Activated T-helper 1 cell treated with anti-CD3 and anti-CD28 coated beads, Interleukin-12 subunit alpha, Interleukin-12 subunit beta, Interleukin-2, Interleukin-4 antibody, amounts not matched to agents 30 ng/mL and 10 ng/mL and 1 ng/mL, durations not matched to agents 14 hours and 24 hours and 36 hours (primary cell): ENCODE measurements at places on chromosomes 1 and 21.

GRCh38 chr1:181637998-181638397, 154.7 kb downstream of the CACNA1E start:
- H3K27ac ChIP-seq: no peak overlapping the region
- no peaks in the 10 kb centered on the region for H3K36me3 ChIP-seq
- no peaks in the 10 kb centered on the region for H3K27me3 ChIP-seq
- no peak for DNase-seq
- H3K4me1 ChIP-seq: no peaks in the 10 kb centered on the region
- H3K4me3 ChIP-seq: no peak overlapping the region

DNA sequence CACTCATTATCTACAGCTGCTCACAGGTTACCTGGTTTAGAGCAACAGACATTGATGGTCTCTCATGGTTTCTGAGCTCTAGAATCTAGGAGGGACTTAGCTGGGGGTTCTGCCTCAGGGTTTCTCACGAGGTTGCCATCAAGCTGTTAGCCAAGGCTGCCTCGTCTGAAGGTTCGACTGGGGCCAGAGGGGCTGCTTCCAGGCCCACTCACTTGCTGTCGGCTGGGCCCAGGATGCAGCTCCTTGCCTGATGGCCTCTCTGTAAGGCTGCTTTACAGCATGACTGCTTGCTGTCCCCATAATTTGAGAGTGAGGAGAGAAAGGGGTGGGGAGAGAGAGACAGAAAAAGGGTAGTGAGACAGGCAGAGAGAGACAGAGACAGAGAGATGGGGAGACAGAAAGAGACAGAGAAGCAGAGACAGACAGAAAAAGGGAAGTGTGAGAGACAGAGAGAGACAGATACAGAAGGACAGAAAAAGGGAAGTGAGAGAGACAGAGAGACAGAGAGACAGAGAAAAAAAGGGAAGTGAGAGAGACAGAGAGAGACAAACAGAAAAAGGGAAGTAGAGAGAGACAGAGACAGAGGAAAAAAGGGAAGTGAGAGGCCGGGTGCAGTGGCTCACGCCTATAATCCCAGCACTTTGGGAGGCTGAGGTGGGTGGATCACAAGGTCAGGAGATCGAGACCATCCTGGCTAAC, 106.8 kb upstream of the C1orf174 start:
- H3K27ac ChIP-seq: no peak overlapping the region
- no peaks in the 10 kb centered on the region for H3K36me3 ChIP-seq
- H3K4me1 ChIP-seq: no peaks in the 10 kb centered on the region
- DNase-seq: no peak

DNA sequence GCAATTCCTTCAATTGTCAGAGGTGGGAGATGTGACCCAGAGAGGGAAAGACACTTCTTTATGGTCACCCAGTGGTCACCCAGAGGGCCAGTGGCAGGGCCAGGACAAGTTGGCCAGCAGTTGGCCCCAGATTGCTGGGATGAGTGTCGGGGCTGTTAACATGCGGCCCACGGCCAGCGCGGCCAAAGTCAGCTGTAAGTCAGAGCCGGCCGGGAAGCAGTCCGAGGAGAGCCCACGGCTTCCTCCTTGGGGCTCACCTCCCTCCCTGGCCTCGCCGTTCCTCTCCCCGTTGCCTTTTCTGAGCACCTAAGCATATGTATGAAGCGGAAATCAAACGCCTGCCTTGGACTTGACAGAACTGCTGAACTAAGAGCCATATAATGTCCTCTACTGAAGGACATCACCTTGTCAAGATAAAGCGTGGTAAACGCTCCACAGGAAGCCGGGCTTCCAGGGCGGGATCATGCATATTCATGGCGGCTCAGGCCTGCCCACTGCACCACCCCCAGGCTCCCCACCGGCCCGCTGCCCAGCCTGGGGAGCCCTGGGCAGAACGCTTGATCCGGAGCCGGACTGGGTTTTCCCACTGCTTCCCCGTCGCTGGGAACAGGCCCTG, 245.4 kb upstream of the POU3F1 start:
- no peak for DNase-seq
- no peaks in the 10 kb centered on the region for H3K4me1 ChIP-seq
- no peak overlapping the region for H3K27ac ChIP-seq
- H3K4me3 ChIP-seq: no peak overlapping the region

DNA sequence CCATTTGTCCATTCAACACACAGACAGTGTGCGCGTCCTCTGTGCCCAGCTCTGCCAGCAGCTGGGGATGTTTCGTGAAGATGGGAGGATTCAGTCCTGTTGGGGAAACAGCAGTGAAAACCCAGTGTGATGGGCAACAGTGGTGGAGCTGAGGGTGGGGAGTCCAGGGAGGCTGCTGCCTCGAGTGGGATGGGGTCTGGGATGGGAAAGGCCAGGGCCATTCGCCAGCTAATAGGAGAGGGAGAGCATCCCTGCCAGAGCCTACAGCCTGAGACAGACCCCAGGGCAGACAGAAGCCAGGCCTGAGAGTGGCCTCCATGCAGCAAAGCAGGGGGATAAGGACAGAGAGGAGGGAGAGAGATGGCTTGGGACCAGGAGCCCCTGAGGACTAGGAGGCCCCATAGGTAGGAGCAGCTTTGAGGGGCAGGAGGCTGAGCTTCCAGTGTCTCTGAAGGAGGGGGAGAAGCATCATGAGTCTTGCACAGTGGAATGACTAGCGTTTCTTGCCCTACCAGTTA, 252.6 kb downstream of the NPHP4 start:
- no peak for DNase-seq
- no peak overlapping the region for H3K4me3 ChIP-seq
- H3K4me1 ChIP-seq: no peaks in the 10 kb centered on the region
- no peak overlapping the region for H3K27ac ChIP-seq
- no peaks in the 10 kb centered on the region for H3K27me3 ChIP-seq
- no peaks in the 10 kb centered on the region for H3K36me3 ChIP-seq

DNA sequence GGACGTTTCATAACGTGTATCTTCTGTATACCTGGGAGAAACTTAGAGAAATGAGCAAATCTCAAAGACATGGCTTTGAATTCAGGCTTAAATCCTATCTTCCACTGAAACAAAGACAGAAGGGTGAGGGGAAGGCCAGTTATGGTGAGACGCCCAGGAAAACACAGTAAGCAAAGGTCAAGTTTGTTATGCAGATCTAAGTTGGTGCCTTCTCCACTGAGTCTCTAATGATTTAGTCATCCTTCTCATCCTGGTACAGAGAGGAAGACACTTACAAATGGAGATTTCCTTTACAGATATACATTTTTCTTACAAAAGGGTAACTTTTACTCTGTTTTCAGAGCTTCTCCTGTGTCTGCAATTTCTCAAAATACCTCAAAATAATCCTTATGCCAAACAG, 64.4 kb downstream of the MAP3K7CL start:
- H3K36me3 ChIP-seq: peaks cover 20% of the 10 kb centered on the region
- peak overlapping the region; percentile 3 for H3K4me3 ChIP-seq
- DNase-seq: no peak
- peaks cover 55% of the 10 kb centered on the region for H3K4me1 ChIP-seq

GRCh38 chr1:224647449-224647848, 31.3 kb downstream of the CNIH3 start:
- peaks cover 6% of the 10 kb centered on the region for H3K27me3 ChIP-seq
- H3K4me3 ChIP-seq: no peak overlapping the region
- H3K36me3 ChIP-seq: no peaks in the 10 kb centered on the region
- no peaks in the 10 kb centered on the region for H3K4me1 ChIP-seq
- no peak for DNase-seq

- H3K4me1 ChIP-seq: peaks cover 18% of the 10 kb centered on the region
- DNase-seq: no peak
- H3K4me3 ChIP-seq: no peak overlapping the region
- H3K27ac ChIP-seq: no peak overlapping the region
- no peaks in the 10 kb centered on the region for H3K36me3 ChIP-seq
These were observed 1.4 kb downstream of the TPM3 start for GRCh38 chr1:154190550-154190949.

DNA sequence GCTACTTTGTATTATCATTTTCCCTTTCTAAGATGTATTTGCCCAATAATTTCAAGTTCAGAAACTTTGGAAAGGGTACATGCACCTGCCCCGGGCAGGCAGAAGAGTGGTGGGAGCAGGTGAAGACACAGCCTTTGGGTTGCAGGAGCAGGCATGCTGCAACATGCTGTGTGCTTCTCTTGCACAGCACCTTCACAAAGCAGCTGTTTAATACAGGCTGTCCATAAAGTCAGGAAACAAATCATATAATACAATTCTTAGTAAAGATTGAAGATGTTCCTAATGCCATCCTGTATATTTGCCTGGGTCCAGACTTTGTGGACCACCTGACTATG, 182.9 kb downstream of the ZNF281 start:
- H3K4me3 ChIP-seq: no peak overlapping the region
- peaks cover 12% of the 10 kb centered on the region for H3K27me3 ChIP-seq
- H3K36me3 ChIP-seq: peaks cover 1% of the 10 kb centered on the region
- no peak overlapping the region for H3K27ac ChIP-seq
- no peak for DNase-seq

GRCh38 chr1:43083375-43083891, 88.7 kb downstream of the EBNA1BP2 start:
- no peaks in the 10 kb centered on the region for H3K36me3 ChIP-seq
- no peaks in the 10 kb centered on the region for H3K4me1 ChIP-seq
- no peak overlapping the region for H3K4me3 ChIP-seq
- no peak for DNase-seq

- H3K36me3 ChIP-seq: no peaks in the 10 kb centered on the region
- no peak overlapping the region for H3K4me3 ChIP-seq
- H3K27ac ChIP-seq: no peak overlapping the region
- H3K4me1 ChIP-seq: no peaks in the 10 kb centered on the region
These were observed 44.7 kb upstream of the LYPLAL1 start for GRCh38 chr1:219128957-219129356.

- peaks cover 1% of the 10 kb centered on the region for H3K36me3 ChIP-seq
- no peak for DNase-seq
- H3K4me3 ChIP-seq: no peak overlapping the region
- no peaks in the 10 kb centered on the region for H3K27me3 ChIP-seq
- no peak overlapping the region for H3K27ac ChIP-seq
These were observed 26.6 kb upstream of the HPDL start for GRCh38 chr1:45299981-45300668.

DNA sequence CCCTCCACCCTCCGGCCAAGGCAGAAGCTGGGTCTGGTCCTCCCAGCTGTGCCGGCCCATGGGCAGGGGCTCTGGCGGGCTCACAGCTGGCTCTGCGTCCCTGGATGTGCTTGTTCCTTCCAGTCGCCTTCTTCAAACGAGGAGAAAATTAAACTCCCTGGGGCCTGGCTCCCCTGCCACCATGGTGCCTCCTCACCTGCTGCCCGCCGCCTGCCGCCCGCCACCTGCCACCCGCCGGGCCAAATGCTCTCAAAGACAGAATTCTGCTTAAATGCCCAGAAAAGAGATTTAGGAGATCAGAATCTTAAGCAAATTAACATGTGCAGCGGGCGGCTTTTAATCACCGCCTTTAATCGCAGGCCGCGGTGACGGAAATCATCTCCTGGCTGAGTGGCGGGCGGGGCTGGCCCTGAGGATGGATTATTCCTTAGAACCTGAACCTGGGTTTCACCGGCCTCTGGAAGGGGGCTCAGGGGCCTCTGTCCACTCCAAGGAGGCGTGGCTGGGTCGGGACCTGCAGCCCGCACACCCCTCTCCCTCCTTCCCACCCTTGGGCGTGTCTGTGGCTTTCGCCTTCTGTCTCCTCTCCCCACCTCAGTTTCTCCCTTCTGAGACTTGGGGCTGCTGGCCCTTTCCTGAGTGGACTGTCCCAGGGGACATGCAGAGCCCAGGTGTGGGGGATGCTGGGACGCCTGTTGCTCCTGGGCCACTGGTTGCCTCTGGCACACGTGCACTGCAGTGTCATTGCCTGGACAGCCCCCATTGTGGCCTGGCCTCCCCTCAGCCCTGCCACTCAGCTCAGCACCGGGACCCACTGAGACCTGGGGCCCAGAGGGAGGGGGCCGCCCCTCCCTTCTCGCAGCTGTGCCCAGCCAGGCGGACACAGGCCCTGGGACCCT, 10.5 kb upstream of the PLCH2 start:
- DNase-seq: no peak
- H3K27ac ChIP-seq: no peak overlapping the region
- peaks cover 2% of the 10 kb centered on the region for H3K27me3 ChIP-seq
- H3K4me1 ChIP-seq: no peaks in the 10 kb centered on the region

GRCh38 chr1:204426035-204426436, 14.4 kb upstream of the PPP1R15B start:
- DNase-seq: no peak
- no peaks in the 10 kb centered on the region for H3K4me1 ChIP-seq
- peaks cover 30% of the 10 kb centered on the region for H3K36me3 ChIP-seq
- H3K27me3 ChIP-seq: no peaks in the 10 kb centered on the region
- H3K27ac ChIP-seq: no peak overlapping the region
- H3K4me3 ChIP-seq: no peak overlapping the region

- no peak overlapping the region for H3K4me3 ChIP-seq
- peaks cover 23% of the 10 kb centered on the region for H3K27me3 ChIP-seq
- H3K36me3 ChIP-seq: no peaks in the 10 kb centered on the region
These were observed 10.4 kb downstream of the CLEC20A start for GRCh38 chr1:178486100-178487069.

GRCh38 chr1:219566951-219567947, 45.7 kb downstream of the ZC3H11B start:
- H3K4me3 ChIP-seq: no peak overlapping the region
- DNase-seq: no peak
- peaks cover 2% of the 10 kb centered on the region for H3K27me3 ChIP-seq
- H3K27ac ChIP-seq: no peak overlapping the region
- H3K4me1 ChIP-seq: no peaks in the 10 kb centered on the region

GRCh38 chr1:234763910-234764309, 153.9 kb upstream of the IRF2BP2 start:
- H3K36me3 ChIP-seq: peaks cover 2% of the 10 kb centered on the region
- H3K4me1 ChIP-seq: peaks cover 74% of the 10 kb centered on the region
- H3K27me3 ChIP-seq: peaks cover 2% of the 10 kb centered on the region
- DNase-seq: no peak
- H3K27ac ChIP-seq: no peak overlapping the region

- no peak overlapping the region for H3K27ac ChIP-seq
- H3K27me3 ChIP-seq: no peaks in the 10 kb centered on the region
- peaks cover 36% of the 10 kb centered on the region for H3K36me3 ChIP-seq
These were observed 10.9 kb downstream of the GAS5 start for GRCh38 chr1:173856903-173857302.

DNA sequence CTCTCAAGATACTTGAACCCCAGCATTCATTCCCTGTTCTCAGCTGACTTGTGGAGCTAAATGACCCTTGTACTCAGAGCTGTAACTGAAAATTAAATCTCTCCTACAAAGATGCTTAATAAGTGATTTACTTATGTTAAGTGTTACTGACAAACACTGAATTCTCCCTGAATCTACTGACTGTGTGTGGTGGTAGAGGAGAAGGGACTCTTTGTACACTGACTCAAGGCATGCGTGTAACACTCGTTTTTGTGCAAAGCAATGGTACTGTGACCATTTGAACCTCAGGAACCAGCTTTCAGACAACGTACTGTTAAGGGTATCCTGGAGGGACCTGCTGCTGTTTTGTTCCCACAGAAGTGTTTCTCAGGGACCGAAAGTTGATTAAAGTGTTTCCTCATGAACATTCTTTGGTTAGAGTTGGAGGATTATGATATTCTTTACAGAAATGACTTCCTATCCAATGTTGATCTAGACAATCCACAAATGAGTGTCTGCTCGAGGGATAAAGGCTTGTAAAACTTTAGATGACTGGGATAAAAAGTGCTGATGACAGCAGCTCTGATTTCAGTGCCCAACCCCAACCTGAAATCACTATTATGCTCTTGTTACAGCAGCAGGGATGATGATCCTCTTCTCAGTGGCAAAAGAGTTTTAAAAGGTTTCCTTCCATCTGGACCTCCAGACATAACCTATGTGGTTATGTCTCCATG, 12.8 kb downstream of the RGL1 start:
- no peak overlapping the region for H3K4me3 ChIP-seq
- no peaks in the 10 kb centered on the region for H3K27me3 ChIP-seq
- H3K27ac ChIP-seq: no peak overlapping the region
- no peak for DNase-seq
- no peaks in the 10 kb centered on the region for H3K36me3 ChIP-seq

GRCh38 chr1:62905872-62906271, 121.9 kb downstream of the ATG4C start:
- no peaks in the 10 kb centered on the region for H3K36me3 ChIP-seq
- H3K27ac ChIP-seq: no peak overlapping the region
- DNase-seq: no peak
- H3K4me1 ChIP-seq: no peaks in the 10 kb centered on the region
- H3K4me3 ChIP-seq: no peak overlapping the region
